ENCODE measurements at places on chromosomes 7 and 10.

DNA sequence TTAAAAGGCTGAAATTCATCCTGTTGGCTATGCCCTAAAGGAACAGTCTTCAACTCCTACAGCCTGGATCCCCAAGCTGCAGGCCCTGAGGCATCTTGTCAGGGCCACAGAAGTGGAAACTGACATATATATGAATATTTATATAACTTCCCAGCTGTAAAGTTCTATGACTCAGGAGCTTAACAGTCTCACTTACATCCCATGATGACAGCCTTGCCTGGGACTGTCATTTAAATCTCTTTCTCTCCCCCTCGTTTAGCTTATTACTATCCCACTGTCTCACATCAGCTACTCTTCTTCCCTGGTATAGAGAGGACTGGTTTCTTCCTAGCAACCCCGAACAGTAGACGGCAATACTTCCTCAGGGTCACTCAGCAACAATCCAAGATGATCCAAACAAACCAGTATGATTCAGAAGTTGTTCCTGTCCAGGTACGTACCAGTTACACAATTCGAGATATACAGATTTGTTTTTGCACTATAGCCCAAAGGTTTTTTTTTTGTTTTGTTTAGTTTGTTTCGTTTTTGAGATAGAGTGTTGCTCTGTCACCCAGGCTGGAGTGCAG lies 22.7 kb downstream of the KIAA1549 start:
- DNase-seq = peak; percentile 73

DNA sequence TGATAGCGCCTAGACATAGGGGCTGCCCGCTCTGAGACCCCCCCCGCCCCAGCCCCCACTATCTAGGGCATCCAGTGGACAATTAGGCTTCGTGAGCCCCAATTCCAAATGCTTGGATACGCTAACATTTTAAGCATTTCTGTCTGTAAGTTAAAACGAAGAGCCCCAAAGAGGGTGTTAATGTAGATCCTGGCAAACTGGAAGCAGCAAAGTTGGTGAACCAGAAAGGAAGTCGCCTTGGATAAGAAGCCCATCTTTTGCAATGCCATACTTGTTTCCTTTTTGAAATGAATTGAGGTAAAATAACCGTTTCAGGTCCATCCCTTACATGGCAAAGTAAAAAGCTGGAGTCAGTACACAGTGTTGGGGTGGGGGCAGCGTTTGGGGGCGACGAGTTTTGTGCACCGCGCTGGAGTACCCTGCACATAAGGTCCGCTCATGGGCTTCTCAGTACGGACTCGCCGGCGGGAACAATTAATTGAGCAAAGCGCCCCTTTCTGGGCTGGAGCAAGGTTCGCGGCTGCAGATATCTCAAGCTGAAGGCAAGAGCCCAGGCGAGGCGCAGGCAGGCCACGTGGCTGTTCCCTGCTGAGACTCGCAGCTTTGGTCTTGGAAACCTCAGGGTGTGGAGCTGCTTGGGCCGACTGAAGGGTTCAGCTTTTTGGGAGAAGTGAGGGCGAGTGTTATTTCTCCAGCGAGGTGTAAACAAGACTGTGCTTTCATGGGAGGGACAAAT lies 1.4 kb upstream of the TWIST1 start:
- DNase-seq = no peak

DNA sequence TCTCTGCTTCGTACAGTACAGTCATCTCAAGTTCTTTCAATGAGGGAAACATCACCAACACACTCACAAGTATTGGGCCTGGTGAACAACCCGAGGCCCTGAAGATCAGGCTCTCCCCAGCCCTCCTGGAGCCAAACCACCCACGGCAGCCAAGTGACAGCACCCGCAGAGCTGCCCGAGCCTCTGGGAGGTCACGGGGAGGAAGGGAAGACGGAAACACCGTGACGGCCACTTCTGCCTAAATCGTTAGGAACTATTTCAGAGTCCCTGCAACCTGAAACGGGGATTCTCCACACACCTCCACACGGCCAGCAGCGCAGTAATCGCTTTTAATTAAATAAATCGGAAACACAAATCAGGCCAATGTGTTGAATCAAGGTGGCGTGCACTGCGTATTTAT lies 222.6 kb downstream of the MAD1L1 start:
- no peak for DNase-seq

- no peak for DNase-seq
These were observed 1.7 kb upstream of the CYP2C9 start for GRCh38 chr10:94936721-94937120.

- DNase-seq = no peak
These were observed 318.1 kb downstream of the RPS24 start for GRCh38 chr10:78351809-78352208.

- DNase-seq = no peak
These were observed 122.2 kb upstream of the SP4 start for GRCh38 chr7:21305455-21306235.

DNA sequence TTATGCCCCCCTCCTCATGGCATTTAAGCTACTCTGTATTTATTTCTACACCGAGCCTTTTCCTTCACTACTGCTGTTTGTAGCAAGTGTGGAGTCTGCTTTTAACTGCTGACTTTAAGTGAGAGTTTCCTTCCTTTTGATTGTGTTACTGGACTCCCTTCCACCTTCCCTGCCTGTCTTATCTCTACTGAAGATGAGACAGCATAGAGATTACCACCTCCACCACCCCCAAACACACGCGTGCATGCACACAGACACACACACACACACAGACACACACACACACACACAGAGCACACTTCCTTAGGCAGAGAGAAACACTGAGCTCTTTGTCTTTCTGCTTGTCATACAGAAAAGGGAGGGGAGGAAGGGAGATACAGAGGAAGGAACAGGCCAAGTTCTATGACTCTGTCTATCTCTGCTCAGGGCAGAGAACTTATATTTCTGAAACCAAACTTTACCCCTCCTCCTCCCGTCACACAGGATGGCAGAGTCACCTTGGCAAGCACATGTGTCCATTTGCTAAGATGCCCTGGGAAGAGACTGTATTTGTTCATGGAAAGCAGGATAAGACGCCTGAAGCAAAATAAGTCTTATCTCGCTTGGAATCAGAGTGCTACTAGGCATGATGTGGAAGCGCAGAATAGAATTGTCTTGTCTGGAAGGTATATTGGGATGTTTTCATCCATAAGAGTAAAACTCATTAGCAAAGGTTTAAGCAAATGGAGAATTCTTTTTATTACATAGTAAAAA lies 81.8 kb upstream of the CAV2 start:
- DNase-seq = no peak

- no peak for DNase-seq
These were observed 75.4 kb upstream of the POM121L12 start for GRCh38 chr7:52959878-52960660.

GRCh38 chr7:24025094-24025493 lies 258.9 kb upstream of the NPY start:
- DNase-seq = peak; percentile 7

GRCh38 chr10:33674986-33675599 lies 340.6 kb upstream of the NRP1 start:
- peak; percentile 34 for DNase-seq

GRCh38 chr7:157080111-157080730 lies 58.5 kb upstream of the UBE3C start:
- DNase-seq = no peak

- DNase-seq = no peak
These were observed 209.9 kb upstream of the TBX20 start for GRCh38 chr7:35463751-35464150.

DNA sequence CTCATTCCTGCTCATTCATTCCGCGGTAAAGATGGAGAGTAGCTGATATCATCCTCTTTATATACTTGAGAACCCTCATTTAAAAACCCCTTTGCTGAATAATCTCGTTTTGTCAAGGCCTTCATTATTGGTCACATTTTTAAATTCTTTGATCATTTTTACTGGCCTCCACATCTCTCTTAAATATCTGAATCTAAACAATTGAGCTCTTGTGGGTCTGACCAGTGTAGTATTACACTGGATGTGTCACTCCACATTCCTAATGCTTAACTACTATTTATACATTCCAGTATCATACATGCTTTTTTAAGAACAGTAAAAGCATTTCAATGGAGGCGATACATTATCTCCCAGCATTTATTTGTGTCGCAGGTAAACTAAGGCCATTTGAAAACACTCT lies 12.6 kb upstream of the PRPS1L1 start:
- peak; percentile 85 for DNase-seq

DNA sequence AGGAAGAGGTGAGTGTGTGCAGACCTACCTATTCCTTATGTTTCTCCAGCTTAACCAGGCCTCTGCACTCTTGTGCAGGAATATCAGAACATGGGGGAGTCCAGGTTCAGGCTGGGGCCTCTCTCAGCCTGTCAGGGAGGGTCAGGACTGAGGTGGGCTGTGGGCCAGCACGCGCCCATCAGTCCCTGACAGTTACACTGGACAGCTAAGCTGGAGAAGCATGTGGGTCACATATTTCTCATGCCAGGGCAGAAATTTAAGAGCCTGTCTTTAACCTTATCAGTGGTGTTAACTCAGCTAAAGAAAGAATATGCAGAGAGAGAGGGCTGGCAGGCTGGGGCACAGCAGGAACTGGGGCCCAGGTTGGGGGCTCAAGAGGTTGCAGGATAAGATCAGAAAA lies 8.7 kb upstream of the POLD2 start:
- peak; percentile 22 for DNase-seq

GRCh38 chr7:93054975-93055374 lies 62.8 kb downstream of the SAMD9 start:
- no peak for DNase-seq

- DNase-seq = peak; percentile 37
These were observed 659.4 kb downstream of the MAGI2 start for GRCh38 chr7:78794101-78794500.

GRCh38 chr10:77287647-77288120 lies 349.9 kb downstream of the KCNMA1 start:
- no peak for DNase-seq

GRCh38 chr10:103636492-103636891 lies 143.0 kb downstream of the NEURL1 start:
- DNase-seq = no peak

DNA sequence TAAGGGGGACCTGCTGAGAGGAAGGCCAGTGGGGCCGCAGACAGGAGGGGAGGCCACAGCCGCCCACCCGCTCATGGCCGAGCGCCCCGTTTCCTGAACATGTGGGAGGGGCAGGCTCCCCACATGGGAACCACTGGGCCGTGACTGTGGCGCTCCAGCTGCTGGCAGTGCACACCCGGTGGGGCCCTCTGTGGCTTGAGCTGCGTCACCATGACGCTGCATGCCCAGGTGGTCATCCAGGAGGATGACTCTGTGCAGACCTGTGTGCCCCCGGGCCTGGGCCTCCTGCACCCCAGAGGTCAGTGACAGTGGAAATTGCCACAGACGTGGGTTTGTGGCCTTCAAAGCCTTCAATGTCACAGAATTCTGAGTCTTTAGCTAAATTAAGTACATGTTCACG lies 85.1 kb downstream of the MGMT start:
- no peak for DNase-seq

DNA sequence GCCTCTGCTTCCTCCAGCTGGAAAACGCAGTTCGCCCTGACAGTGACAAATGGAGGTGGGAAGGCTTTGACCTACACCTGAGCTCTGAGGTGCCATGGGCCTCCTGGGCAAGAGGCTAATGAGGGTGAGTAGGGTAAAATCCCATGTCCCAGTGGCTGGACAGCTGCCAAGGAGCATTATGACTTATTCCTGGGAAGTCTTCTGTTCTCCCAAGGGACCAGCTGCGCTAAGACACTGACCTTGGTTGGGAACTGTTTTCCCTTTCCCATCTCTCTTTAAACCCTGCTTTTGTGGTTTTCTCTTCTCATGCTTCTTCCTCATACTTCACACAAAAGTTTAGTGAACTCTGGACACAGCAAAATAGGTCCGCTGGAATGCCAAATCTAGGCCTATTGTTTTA lies 72.6 kb downstream of the COPG2 start:
- DNase-seq = no peak

- no peak for DNase-seq
These were observed 162.6 kb downstream of the ADARB2 start for GRCh38 chr10:1574719-1575118.

DNA sequence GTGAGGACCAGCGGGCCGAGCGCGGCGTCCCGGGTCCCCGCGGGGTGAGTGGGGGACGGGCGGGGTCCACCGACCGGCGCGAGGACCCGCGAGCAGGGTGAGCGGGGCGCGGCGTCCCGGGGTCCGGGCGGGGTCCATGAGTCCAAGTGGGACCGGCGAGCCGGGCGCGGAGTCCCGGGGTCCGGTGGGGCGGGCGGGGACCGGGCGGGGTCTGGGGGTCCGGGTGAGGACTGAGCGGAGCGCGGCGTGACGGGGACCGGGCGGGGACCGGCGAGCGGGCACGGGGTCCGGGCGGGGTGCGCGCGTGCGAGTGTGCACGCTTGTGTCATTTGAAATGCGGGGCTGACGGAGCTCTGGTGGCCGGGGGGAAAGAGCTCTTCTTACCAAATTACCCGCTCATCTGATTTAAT lies 765 bp downstream of the CELF2 start:
- no peak for DNase-seq

GRCh38 chr7:138299066-138299465 lies 161.0 kb upstream of the TRIM24 start:
- no peak for DNase-seq

DNA sequence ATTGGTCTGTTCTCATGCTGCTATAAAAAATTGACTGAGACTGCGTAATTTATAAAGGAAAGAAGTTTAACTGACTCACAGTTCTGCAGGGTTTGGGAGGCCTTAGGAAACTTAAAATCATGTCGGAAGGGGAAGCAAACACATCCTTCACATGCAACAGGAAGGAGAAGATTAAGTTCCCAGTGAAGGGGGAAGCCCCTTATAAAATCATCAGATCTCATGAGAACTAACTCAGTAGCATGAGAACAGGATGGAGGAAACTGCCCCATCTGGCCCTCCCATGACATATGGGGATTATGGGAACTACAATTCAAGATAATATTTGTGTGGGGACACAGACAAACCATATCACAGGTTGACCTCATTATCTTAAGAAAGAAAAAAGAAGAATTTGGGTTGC lies 134.5 kb downstream of the PPP1R3A start:
- no peak for DNase-seq
